ENCODE measurements at places on chromosomes 7 and 10.

DNA sequence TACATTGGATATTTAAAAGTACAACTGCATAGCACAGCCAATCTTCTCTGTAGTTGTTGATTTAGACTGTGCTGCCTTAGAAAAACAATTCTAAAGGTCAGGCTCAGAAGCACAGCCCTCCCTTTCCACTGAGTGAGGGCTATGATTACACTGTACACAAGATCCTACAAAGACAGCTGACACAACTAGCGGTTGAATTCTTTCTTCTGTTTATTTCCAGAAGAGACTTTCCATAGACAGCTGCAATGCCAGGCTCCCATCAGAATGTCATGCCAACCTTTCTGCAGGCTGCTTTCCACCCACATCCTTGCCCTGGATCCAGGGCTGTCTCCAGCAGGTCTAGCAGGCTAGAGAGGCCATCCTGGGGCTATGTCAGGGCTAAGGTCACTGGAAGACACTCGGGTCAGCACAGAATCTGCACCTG is 39.3 kb downstream of the FAM13C start:
- no peak for DNase-seq

GRCh38 chr7:72538856-72539255 is 126.7 kb upstream of the CALN1 start:
- DNase-seq: no peak

GRCh38 chr10:125773687-125774543 is 1.7 kb downstream of the MMP21 start:
- DNase-seq: no peak

GRCh38 chr10:99364125-99364524 is 35.0 kb downstream of the CNNM1 start:
- no peak for DNase-seq

- DNase-seq: no peak
These were observed 43.3 kb upstream of the ANLN start for GRCh38 chr7:36346260-36346831.

GRCh38 chr10:110226926-110227641 is 19.7 kb downstream of the MXI1 start:
- peak; percentile 56 for DNase-seq

- no peak for DNase-seq
These were observed 304.0 kb downstream of the BBS9 start for GRCh38 chr7:33433357-33433756.

GRCh38 chr7:107622429-107622828 is 38.2 kb upstream of the SLC26A4 start:
- DNase-seq: peak; percentile 12

GRCh38 chr7:97155897-97156418 is 38.5 kb downstream of the SDHAF3 start:
- no peak for DNase-seq

GRCh38 chr7:155254018-155254417 is 43.7 kb upstream of the INSIG1 start:
- DNase-seq: no peak

DNA sequence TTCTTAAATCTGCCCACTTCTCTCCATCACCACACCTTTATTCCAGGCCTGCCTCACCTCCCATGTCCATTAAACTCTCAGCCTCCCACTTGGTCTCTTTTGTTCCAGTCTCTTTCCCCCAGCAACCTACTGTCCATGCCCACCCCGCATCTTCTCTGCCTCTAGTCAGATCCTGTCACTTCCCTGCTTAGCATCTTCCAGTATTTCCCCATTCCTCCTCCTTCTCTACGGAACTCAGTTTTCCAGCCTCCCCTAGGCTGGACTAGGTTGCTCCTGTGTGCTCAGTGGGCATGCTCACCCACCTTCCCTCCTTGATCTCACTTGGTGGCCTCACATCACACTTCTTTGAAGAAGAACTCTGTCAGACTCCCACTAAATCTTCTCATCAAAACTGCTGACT is 179.8 kb downstream of the BAMBI start:
- DNase-seq: no peak

- no peak for DNase-seq
These were observed 43.7 kb downstream of the KCNMA1 start for GRCh38 chr10:77593771-77594470.

DNA sequence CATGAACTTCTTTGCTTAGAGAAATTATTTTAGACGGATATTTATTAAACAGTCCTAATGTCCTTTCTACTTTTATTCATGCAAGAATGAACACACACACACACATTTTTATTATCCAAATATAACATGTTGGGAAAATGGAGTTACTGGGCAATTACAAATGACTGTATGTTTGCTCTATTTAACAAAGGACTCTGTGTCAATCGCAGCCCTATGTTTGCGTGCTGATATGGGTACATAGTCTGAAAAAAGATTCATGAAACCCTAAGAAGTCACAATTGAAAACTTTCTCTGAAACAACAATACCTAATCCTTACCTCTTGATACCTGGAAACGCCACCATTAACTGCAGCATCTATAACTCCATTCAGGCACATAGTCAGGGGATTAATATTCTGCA is 184.7 kb upstream of the IMMP2L start:
- no peak for DNase-seq

- peak; percentile 43 for DNase-seq
These were observed 289.7 kb downstream of the KLF6 start for GRCh38 chr10:3495281-3495680.

DNA sequence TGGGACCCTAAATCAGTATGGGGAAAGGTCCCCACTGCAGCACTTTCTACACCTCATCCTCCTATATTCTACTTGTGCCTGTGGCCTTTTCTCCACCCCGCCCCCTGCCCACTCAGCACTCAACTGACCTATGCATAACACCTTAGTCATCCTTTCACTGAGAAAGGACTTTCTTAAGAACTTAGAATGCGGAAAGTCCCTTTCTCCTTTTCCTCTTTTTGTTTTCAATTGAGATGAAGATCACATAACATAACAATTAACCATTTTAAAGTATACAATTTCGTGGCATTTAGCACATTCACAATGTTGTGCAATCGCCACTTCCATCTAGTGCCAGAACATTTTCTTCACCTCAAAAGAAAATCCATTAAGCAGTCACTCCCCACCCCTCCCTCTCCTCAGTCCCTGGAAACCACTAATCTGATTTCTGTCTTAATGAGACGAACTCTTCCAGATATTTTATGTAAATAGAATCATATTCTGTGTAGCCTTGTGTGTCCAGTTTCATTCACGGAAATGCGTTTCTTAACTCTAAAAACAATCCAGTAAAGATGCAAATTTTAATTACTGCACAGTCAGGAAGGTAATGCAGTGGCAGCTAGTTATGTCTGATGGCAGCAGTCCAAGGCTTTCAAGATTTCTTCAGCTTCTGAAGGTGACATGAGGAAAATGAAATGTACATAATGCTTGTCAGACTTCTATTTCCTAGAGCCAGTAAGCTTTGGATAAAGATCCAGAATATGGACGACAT is 41.7 kb downstream of the FAS start:
- DNase-seq: peak; percentile 59

DNA sequence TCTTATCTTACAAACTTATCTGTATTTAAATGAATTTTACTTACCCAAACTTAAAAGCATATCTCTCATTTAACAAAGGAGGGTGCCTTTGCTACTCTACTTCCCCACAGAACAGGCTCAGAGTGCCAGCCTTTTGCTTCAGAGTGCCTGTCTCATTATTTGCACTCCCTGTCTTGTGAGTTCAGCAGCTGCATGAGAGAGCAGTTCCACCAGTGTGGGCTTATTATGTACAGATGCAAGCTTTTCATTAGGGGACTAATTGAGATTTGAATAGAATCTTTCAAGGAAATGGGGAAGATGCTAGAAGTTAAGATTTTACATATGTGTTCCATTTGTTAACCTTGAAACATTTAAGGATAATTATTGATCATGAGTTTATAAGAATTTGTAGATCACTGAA is 310.2 kb upstream of the LRRN3 start:
- DNase-seq: no peak

- DNase-seq: no peak
These were observed 602.9 kb upstream of the GHITM start for GRCh38 chr10:83536426-83536825.

GRCh38 chr10:117554241-117554814 is 11.8 kb downstream of the EMX2 start:
- DNase-seq: no peak

- DNase-seq: no peak
These were observed 19.1 kb upstream of the MTPAP start for GRCh38 chr10:30368065-30368718.

DNA sequence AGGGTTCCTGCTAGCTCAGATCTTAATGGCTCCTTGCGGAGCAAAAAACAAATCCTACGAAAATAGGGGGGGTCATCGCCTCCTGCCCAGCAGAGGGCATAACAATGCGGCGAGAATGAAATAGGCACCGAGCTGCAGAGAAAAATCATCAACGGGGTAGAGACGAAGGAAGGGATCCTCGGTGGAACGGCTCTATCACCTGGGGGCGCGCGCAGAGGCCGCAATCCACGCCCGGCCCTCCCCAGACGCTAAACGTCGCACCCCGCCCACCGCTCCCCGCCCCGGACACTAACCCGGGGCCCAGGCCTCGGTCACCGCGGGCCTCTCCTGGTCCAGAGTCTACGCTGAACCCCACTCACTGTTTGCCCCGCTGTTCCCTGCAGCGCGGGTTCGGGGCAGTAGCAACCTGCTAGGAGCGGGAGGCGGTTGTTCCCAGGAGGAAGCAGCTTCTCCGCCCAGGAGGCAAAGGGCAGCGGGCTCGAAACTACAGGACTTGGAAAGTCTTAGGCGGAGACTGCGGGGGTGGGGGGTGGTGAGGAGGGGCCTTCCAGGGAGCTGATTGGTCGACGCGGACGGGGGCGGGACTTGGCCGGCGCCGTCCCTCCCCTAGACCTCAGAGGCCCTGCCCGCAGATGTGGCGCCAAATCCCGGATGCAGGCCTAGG is at the start of gene TCAF1:
TCAF1 (minus strand) TSS at position 509 of the 664 bp plus-strand sequence. CDS start 25,568 bp downstream, outside the sequence.
- DNase-seq: peak; percentile 96

GRCh38 chr7:37832194-37832593 is 16.2 kb upstream of the NME8 start:
- DNase-seq: peak; percentile 74

DNA sequence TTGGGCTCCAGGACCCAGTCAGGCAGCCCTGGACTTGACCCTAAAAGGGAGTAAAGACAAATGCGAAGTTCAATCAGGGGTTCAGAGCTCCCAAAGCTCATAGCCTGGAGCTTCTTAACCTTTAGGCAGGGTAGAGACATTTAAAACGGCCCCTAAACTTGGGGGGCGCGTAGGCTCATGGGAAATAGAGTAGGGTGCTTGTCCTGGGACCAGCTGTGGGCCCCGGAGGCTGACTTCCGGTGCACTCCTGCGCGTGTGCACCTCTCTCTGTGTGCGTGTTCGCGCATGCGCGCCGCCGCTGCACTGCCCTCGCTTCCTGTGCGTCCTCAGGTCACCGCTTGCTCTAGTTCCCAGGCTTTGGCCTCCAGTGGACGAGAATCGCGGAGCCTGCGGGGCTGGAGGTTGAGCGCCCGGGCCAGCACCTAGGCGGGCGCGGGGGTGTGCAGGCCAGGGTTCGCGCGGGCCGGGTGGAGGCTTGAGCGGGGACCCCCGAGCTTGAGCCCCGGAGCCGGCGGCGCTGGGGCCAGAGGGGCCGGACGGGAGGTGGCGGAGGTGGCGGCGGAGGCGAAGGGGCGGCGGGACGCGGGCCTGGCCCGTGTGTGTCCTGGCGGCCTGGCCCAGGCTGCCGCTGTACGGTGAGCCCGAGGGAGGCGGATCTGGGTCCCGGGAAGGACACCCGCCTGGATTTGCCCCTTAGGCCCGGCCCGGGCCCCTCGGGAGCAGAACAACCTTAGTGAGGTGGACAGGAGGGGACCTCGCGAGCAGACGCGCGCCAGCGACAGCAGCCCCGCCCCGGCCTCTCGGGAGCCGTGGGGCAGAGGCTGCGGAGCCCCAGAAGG is at the start of gene RBAK:
RBAK (plus strand) TSS at position 303 of the 839 bp plus-strand sequence. CDS start 2,217 bp downstream, outside the sequence.
- peak; percentile 94 for DNase-seq

DNA sequence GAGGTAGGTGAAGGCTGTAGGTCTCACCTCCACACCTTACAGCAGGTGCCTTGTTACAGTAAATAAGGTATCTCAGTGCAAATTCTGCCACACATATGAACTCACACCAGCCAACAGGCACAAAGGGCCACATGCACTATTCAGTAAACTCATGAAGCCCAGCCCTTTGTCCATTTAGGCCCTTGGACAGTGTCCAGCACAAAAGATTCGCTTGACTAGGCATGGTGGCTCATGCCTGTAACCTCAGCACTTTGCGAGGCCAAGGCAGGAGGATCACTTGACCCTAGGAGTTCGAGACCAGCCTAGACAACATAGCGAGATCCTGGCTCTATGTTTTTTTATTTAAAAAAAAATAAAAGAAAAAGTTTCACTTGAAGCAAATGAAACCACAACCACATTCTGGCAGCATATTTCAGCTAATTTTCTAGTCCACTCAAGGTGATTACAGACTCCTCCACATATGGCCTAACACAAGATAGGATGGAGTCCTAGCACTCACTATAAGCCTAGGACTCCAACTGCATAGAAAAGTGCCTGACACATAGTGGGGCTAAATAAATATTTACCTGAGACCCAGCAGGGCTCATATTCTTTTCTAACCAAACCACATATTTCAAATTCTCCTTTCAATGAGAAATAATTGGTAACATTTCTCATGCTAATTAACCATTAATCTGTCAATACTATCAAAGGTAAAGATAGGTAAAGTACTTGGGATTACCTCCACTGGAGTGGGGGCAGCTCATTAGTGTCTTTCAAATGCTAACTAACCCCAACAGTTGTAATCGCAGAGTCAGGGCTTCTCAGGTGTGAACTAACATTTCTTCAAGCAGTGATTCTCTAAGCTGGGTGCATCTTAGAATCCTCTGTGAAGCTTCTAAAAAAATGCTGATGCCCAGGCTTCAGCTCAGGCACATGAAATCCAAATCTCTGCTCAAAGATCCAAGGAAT is 4.5 kb upstream of the ANKRD1 start:
- DNase-seq: no peak

DNA sequence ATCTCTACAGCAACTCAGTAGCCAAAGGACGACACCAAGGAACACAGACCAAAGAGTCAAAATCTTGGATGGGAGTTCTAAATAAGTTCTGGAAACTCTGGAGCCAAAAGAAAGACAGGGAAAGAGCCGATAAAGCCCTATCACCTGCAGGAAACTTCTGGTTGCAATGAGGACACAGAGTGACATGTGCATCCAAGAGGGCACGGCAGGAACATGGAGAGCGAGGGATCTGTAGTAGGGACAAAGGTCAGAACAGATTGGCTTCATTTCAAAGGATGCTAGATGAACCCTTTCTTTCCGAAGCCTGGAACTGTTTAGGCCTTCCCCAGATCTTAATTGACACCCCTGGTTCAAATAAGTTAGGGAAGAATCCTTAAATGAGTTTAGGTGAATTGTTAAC is 39.5 kb downstream of the CACNA2D1 start:
- DNase-seq: no peak

DNA sequence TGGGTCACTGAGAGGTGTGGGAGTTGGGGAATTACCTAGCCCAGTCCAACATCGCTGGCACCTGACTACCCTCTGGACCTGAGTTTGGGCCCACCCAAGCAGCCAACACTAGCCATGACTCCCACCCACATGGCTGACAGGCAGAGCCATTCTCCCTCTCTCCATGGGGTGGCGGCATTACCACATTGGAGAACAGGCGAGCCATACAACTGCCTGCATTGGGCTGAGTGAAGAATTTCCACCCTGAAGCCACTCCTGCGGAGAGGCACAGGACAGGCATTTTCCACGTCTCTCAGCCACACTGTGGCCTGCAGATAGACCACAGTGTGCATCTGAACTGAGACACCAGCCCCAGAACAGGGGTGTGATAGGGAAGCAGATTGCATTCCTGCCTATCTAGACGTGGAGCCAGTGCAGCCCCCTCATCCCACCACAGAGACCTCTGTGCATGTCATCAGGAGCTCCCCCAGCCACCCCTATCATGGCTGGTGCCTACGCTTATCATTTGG is 58.2 kb upstream of the ANTXRL start:
- DNase-seq: peak; percentile 78

All from A673 (cell line).